ENCODE measurements at places on chromosomes 4 and X.

- DNase-seq: no peak
These were observed 170.6 kb downstream of the ZNF330 start for GRCh38 chr4:141391293-141391692.

DNA sequence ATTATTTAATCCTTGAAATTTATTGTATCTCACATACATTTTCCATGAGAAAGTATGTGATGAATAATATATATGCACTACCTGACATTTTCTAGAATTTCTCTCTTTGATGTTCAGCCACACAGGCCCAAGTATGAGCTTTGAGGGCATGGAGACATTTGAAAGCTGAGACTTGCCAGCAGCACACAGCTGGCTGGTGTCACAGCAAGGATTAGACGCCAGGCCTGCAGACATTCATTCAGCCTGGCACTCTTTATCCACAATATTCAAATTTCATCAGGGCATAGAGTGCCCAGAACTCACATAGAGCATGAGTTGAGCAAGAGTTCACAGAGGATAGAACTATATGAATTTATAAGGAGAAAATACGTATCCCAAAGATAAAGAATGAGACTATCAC lies 74.0 kb downstream of the GRIA2 start:
- DNase-seq: no peak

GRCh38 chr4:162364651-162365050 lies 200.9 kb upstream of the FSTL5 start:
- DNase-seq: no peak

GRCh38 chr4:42817913-42818312 lies 74.6 kb upstream of the GRXCR1 start:
- DNase-seq: no peak

- DNase-seq: no peak
These were observed 105.8 kb downstream of the NFKB1 start for GRCh38 chr4:102606846-102607450.

DNA sequence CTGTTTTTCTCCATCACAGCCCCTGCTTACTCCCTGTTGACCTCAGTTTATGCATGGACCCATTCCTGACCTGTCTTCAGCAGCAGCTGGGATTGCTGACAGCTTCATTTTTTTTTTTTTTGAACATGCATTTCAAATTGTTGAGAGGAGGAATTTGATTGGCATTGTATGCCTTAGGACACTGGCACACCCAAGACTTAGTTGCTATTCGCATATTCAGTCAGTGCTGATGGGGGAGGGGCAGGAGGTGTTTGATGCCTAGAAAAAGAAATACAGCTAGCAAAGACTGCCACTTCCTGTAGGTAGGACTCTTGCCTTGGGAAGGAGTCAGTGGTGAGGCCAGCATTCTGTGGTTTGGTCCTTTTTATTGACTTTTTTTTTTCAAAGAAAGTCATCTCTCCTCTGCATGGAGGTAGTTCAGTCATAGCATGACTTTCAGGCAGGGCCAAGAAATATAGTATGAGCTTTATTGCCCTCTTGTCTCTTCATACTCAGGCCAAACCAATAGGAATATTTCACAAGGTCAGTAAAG lies 33.6 kb upstream of the XK start:
- no peak for DNase-seq

DNA sequence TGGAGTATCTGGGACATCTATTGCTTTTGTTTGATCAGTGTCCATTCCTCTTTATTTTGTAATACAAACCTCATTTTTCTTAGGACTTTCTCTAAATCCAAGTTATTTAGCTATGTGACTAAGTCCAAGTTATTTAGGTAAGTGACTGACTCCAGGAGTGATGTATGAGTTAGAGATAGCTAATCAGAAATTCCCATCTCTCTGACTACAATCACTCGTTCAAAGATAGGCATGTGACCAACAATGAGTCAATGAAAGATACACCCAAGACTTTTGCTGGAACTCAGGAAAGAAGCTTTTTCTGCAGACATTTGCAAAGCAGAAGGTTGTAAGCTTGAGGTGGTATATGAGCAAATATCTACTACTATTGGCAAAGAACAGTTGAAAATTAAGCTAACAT lies 72.5 kb upstream of the KCNIP4 start:
- no peak for DNase-seq

- DNase-seq: no peak
These were observed 27.4 kb downstream of the WDFY3 start for GRCh38 chr4:84939113-84939512.

GRCh38 chr4:54746218-54746617 lies 88.5 kb downstream of the KIT start:
- DNase-seq: no peak

DNA sequence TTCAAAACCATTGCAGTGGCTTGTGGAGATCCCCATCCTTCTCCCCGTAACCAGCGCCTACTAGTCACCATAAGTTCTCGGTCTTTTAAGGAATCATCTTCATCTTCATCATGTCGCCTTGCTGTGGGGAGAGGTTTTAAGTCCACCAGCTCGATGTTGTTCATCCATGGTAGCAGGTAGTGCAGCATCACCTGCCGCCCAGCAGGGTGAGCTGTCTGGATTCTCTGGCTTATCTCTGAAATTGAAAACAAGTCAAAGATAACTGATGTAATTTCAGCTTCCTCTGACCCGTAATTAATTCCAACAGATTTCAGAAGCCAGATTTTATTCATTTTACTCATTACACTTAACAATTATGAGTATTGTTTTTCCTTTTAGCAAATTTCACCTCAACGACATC lies 67.4 kb downstream of the ZAR1 start:
- DNase-seq: no peak

- DNase-seq: no peak
These were observed 36.1 kb upstream of the WDR19 start for GRCh38 chr4:39146211-39146610.

DNA sequence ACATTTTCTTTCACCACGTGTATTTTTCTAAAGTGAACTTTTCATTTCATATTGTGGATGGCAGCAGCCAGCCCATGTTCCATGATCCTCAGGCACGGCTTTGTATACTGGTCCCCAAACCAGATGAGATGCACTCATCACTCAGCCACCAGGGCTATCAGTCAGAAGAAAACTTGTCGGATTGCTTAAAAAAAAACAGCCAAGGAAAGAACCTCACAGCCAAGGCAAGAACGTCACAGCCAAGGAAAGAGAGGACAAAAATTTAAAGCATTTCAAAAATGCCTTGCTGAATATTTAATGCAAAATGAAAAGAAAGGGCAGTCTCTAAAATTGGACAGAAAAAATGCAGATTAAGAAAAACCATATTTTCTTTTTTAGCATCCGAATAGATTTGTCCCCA lies 333.3 kb downstream of the PDGFC start:
- no peak for DNase-seq

GRCh38 chrX:13376857-13377549 lies 57.1 kb upstream of the ATXN3L start:
- peak; percentile 14 for DNase-seq

DNA sequence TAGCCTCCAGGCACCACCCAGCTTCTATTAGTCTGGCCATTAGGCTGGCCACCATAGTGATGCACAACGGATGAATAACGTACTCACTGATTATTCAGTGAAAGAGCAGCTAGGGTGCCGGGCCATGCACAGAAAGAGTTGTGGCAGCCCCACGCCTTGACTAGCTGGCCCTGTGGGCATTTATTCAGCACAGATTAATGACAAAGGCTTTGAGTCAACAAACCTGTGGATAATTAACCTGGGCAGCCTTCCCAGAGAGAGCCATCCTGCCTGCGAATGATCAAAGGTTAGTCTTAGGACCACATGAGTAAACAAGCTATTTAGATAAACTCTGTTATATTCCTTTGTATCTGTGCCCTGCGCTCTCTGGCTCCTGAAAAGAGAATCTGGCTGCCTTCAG lies 37.2 kb downstream of the MAP9 start:
- no peak for DNase-seq

- DNase-seq: peak; percentile 45
These were observed 137.7 kb downstream of the ARX start for GRCh38 chrX:24877854-24878650.

GRCh38 chr4:89491761-89492160 lies 184.2 kb upstream of the GPRIN3 start:
- no peak for DNase-seq

DNA sequence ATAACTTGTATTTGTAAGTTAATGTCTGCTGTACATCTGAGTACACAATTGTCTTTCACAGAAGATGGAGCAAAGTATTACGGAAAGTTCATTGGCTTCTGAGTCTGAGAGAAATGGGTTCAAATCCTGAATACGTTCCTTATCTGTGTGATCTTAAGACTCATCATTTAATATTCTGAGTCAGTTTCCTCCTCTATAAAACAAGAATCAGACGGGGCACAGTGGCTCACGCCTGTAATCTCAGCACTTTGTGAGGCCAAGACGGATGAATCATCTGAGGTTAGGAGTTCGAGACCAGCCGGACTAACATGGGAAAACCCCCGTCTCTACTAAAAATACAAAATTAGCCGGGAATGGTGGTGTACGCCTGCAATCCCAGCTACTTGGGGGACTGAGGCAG lies 57.8 kb downstream of the APBB2 start:
- DNase-seq: no peak

GRCh38 chrX:129638917-129639316 lies 15.8 kb downstream of the APLN start:
- no peak for DNase-seq

GRCh38 chr4:36391411-36391810 lies 110.0 kb downstream of the DTHD1 start:
- DNase-seq: no peak

- no peak for DNase-seq
These were observed 95.5 kb upstream of the KLHL13 start for GRCh38 chrX:118211891-118212816.

DNA sequence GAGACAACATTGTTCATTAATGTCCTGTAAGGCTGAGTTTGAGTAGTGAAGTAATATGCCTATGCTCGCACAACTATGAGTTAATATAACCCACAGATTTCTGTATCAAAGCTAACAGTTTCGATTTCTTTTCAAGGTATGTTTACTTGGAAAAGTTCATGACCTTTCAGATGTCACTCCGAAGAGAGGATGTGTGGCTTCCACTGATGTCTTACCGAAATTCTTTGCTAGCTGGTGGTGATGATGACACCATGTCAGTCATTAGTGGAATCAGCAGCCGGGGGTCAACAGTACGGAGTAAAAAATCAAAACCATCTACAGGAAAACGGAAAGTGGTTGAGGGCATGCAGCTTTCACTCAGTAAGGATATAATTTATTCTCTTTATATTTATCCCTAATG lies 124.9 kb downstream of the STAG2 start:
- DNase-seq: no peak

GRCh38 chr4:185709802-185710486 lies 102.0 kb downstream of the SORBS2 start:
- no peak for DNase-seq

DNA sequence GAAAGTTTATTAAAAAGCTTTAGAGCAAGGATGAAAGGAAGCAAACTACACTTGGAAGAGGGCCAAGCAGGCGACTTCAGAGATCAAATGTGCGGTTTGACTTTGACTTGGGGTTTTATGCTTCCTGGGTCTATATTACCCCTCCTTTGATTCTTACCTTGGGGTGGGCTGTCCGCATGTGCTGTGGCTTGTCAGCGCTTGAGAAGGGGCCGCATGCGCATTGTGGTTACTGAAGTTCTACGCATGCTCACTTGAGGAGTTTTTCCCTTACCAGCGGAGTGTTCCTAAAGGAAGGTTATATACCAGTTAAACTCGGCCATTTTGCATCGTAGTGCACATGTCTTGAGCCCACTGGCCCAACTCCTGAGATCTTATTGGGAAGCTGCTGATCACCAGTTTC lies 9.9 kb downstream of the ZNF157 start:
- DNase-seq: no peak

GRCh38 chr4:10677796-10678497 lies 6.6 kb downstream of the CLNK start:
- DNase-seq: no peak

- DNase-seq: no peak
These were observed 1.0 kb upstream of the BLOC1S4 start for GRCh38 chr4:6714954-6715353.

GRCh38 chr4:142440093-142440492 lies 406.0 kb downstream of the INPP4B start:
- no peak for DNase-seq

GRCh38 chr4:155072417-155072816 lies 136.0 kb upstream of the NPY2R start:
- no peak for DNase-seq

DNA sequence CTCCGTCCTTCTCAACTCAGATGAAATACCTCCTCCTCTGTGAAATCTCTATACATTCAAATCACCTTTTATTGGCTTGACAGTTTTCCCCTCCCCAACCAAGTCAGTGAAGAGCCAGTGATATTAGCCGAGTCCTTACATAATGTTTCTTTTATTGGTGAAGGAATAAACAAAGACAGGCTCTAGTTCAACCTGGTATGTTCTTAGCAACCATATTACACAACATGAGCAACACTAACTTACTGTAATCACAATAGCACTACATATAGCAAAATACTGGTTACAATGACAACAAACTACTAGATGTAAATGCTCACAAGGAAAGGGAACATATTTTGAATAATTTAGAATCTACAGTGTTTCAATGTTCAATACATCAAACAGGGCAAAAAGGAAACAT lies 19.9 kb downstream of the DHX15 start:
- DNase-seq: no peak

DNA sequence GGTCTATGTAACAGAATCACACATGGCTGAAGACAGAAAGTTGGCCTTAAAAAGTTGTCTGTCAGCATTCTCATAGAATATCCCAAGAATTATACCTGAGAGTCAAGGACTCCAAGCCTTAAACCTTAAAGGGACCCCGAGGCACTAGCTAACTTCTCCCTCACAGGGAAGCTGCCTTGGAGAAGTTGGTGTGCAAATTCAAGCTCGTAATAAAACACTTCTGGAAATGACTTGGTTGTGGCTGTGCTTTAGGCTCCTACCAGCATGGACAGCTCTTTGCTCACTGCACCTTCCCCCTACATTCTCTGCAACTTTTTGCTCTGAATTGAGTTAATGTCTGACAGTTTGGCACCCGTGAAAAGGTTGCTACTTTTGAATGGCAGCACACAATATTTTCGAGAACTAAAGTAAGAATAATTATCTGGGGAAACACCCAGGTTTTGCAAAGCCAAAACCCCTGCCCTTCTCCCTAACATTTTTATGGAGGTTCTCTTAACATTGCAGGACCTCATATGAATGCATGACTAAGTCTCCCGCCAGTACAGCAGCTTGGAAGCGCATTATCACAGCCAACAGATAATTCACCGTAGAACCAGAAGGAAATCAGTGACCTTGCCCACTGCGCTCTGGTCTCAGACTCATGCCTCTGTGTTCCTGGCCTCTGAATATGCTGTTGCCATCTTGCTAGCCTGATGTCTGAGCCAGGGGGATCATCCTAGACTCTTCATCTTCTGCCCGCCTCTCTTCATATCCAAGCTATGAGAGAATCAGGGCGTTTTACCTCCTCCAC lies 91.0 kb downstream of the MGST2 start:
- no peak for DNase-seq

GRCh38 chr4:186202490-186203140 lies 11.2 kb downstream of the CYP4V2 start:
- DNase-seq: no peak

GRCh38 chr4:93409035-93409434 lies 419.5 kb upstream of the ATOH1 start:
- DNase-seq: no peak

GRCh38 chrX:97389761-97390192 lies 506.1 kb downstream of the RPA4 start:
- no peak for DNase-seq

GRCh38 chrX:106178826-106179225 lies 10.7 kb downstream of the PWWP3B start:
- no peak for DNase-seq

Data from NCI-H748 treated with DMSO at 0.1 percent for 48 hours (cell line).